ENCODE measurements at places on chromosomes 11 and 22.
A peak's percentile ranks its signal among the peaks of the same experiment; 100 is the strongest.

DNA sequence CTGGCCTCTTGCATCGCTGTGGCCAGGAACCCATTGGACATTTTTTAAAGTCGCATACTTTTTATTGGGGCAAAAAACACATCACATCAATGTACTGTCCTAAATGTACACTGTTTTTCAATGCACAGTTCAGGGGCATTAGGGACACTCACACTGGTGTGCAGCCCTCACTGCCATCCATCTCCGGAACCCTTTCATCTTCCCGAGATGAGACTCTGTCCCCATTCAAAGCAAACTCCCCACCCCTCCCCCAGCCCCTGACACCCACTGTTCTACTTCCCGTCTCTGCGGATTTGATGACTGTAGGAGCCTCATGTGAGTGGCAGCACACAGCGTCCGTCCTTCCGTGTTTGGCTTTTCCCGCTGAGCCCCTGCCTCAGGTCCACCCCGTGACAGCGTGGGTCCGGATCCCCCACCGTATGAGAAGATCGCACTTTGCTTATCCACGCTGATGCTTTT, 41.8 kb upstream of the TH start:
- DNase-seq = peak; percentile 7
- H3K27me3 ChIP-seq = no peaks in the 10 kb centered on the region
- peaks cover 8% of the 10 kb centered on the region for H3K4me1 ChIP-seq

DNA sequence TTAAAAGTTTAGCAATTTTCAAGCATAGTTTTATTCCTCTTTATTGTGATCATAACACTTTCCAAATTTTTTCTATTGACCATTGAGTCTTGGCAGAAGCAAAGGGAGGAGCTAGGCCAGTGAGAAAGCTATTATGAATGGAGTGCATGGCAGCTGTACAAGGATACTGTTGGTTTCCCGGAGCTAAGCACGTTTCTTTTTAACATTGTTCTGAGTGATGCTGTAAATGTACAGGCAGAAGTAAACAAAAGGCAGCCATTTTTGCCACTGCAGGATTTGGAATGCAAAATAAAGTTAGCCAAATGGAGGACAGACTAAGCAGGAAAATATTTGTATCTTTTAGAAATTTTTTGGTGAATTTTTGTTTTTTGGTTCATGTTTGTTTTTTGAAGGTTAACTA, 16.2 kb downstream of the CBL start:
- H3K27ac ChIP-seq = peak overlapping the region; percentile 71
- DNase-seq = no peak
- no peaks in the 10 kb centered on the region for H3K36me3 ChIP-seq
- peaks cover 11% of the 10 kb centered on the region for H3K4me1 ChIP-seq
- H3K4me3 ChIP-seq = no peak overlapping the region

DNA sequence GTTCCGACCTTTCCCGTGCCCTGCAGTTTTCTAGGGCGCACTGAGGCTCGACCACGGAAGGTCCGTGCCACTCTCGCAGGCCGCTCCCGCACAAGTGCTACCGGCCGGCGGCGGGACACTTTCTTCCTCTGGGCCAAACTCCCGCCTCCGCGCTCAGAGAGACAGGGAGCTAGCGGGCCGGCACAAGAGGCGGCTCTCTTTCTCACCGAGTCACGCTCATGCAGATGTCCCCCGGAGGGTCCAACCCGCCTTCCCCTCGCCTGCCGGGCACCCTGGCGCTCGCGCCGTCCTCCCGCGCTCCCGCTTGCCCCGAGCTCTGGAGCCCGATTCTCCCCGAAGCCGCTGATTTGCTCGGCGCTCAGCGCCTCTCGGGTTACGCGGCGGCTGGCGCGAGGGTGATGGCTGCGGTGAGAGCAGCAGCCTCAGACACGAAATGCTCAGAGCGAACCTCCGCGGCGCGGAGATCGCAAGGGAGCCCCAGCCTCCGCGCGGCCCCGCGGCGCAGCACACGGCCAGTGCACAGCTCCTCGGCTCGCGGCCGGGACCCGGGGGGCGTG, 1.0 kb downstream of the LMO1 start:
- peak overlapping the region; percentile 39 for H3K4me3 ChIP-seq
- no peak overlapping the region for H3K27ac ChIP-seq
- H3K4me1 ChIP-seq = peaks cover 21% of the 10 kb centered on the region
- H3K36me3 ChIP-seq = no peaks in the 10 kb centered on the region
- DNase-seq = no peak

- H3K4me1 ChIP-seq = peaks cover 38% of the 10 kb centered on the region
- no peaks in the 10 kb centered on the region for H3K27me3 ChIP-seq
- no peaks in the 10 kb centered on the region for H3K36me3 ChIP-seq
- no peak for DNase-seq
Measured at GRCh38 chr22:35361001-35361558, 19.8 kb upstream of the HMOX1 start.

DNA sequence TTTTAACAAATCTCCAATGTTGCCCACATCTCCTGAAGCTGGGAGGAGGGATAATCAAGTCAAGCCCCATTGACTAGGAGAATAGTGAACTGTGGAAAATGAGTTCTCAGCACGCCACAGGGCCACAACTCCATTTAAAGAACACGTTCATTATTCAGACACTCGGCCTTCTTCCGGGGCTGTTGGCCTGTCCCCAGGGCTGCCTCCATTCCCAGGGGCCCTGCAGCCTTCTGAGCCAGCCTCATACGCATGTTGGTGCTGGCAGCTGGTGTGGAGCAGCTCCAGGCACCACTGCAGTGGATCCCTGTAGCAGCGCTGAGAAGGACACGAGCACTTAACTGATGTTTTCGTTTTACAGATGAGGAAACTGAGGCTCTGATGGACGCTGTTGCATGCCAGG, 87.5 kb upstream of the RCN1 start:
- no peaks in the 10 kb centered on the region for H3K27me3 ChIP-seq
- H3K4me3 ChIP-seq = no peak overlapping the region
- no peaks in the 10 kb centered on the region for H3K36me3 ChIP-seq
- no peak overlapping the region for H3K27ac ChIP-seq
- DNase-seq = no peak

DNA sequence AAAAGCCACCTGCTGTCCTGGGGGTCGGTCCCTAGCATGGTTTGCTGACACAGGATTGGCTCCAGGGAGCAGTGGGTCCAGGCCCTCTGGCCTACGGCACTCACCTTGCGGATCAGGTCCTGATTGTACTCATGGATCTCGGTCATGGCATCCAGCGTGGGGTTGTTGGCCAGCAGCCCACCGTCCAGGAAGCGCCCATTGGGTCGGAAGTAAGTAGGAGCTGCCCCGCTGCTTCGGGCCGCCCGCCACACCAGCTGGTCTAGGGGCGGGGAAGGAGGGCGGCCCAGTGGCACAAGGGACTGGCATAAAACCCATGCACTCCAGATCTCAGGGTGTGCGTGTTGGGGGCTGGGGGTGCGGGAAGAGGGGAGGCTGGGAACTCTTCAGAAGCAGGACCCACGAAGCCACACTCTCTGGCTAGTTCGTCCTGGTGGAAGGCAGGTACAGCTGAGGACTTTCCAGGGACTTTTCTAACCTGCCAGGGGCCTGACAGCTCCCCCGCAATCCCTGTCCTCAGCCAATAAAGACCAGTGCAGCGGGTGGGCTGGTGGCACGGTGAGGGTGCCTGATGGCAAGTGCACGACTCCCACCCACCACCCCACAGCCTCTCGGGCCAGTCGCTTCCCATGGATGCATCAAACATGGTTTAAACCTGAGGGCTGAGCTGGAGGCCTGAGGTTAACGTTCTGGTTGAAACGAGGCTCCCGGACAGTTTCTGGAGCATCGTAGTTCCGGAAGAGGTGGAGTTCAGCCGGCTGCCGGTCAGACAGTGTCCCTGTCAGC, 5.1 kb upstream of the BAIAP2L2 start:
- no peak for DNase-seq
- no peaks in the 10 kb centered on the region for H3K36me3 ChIP-seq
- no peaks in the 10 kb centered on the region for H3K4me1 ChIP-seq
- no peaks in the 10 kb centered on the region for H3K27me3 ChIP-seq
- H3K27ac ChIP-seq = no peak overlapping the region

GRCh38 chr11:130526846-130527245, 78.4 kb downstream of the ADAMTS15 start:
- no peak for DNase-seq
- H3K27me3 ChIP-seq = no peaks in the 10 kb centered on the region
- H3K4me3 ChIP-seq = no peak overlapping the region
